ENCODE measurements at places on chromosomes 6 and 20.

DNA sequence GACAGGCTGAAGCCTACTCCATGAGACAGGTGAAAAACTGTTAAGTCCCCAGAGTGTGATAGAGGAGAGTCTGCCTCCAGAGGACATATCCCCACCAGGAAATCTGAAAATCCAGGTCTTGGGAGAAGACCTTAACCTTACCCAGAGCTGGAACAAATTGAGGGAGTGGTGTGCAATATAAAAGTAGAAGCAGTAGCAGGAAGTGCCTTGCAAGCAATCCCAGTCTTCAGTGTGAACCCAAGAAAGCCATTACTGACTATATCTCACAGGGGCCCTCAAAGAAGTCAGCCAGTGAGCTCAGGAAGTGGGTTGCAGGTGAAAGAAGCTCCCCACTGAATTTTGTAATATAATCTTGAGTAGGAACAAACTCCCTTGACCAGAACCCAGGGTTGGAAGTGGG is 41.9 kb upstream of the PKIB start:
- no peak for DNase-seq

- DNase-seq: no peak
Observed at GRCh38 chr6:97066056-97066455, 141.5 kb downstream of the KLHL32 start.

DNA sequence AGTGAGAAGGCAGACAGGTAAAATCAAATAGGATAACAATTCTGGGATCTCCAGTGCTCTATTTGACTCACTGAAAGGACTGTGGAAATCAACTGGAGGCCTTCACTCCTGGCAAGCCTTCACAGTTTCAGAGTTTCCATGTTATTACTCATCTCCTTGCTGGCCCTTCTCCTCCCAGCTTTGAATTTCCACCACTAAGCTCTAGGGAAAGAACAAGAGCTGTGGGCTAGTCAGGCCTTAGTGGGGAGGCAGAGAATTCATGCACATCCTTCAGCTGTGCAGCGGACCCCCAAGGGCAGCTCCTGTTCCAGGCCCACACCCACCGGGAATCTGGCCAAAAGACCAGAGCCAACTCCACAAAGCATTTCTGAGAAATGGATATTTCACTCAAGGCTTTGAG is 26.0 kb downstream of the MYLIP start:
- DNase-seq: no peak

DNA sequence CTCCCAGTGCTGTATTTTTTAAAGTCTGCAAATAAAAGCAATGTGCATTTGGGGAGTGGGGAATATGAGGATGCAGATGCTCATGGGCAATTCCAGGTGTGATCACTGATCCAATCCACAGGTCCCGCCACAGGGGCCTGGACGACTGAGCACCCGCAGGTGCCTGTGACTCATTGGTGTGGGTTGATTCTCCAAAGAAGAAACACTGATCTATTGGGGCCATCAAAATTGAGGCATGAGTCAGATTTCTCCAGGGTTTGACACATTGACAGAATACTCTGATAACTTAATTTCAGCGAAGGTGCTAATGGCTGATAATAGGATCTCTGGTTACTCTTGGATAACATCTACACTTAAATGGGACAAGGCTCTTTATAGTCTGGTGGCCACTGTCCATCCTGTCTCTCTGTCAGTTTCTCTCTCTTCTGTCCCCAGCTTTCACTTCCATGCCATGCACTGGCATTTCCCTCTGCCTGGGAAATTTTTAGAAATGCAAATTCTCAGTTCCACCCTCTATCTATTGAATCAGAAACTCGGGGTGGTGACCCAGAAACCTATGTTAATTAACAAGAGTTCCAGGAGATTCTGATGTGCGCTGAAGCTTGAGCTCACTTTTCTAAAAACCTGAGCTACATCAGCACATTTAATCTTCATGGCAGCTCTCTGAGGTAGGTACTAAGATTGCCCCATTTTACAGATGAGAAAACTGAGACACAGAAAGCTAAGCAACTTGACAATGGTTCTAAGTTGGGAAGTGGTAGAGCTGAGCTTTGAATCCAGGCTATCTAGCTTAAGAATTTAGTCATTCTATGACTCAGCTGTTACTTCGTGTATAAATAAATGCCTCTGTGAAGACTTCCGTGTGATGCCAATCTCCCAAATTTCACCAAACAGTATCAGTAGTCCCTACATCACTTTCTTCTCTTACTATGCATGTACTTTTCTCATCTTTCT is 10.2 kb upstream of the RCAN2 start:
- no peak for DNase-seq

- no peak for DNase-seq
Observed at GRCh38 chr6:160058603-160059215, 62.9 kb upstream of the SLC22A1 start.

DNA sequence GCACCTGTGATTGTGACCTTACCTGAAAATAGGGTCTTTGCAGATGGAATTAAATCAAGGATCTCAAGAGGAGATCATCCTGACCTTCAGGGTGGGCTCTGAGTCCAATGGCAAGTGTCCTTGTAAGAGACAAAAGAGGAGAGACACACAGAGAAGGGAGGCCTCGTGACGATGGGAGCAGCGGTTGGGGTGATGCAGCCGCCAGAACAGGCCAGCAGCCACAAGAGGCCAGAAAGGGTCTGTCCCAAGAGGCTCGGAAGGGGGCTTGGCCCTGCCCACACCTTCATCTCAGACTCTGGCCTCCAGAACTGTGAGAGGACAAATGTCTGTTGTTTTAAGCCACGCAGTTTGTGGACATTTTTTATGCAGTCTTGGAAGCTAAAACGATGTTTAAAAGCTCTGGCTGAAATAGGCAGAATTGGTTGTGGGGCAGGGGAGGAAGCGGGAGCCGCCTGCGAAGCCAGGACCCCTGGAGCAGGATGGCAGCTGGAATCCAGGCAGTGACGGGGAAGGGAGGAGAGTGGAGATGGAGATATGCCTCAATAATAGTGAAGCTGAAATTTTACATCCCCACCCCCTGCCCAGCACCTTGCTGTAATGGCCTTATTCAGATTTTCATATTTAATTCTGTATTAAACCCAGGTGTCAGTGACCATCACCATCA is 216.4 kb downstream of the ANKRD60 start:
- no peak for DNase-seq

- no peak for DNase-seq
Observed at GRCh38 chr6:150741633-150742200, 123.8 kb upstream of the MTHFD1L start.

DNA sequence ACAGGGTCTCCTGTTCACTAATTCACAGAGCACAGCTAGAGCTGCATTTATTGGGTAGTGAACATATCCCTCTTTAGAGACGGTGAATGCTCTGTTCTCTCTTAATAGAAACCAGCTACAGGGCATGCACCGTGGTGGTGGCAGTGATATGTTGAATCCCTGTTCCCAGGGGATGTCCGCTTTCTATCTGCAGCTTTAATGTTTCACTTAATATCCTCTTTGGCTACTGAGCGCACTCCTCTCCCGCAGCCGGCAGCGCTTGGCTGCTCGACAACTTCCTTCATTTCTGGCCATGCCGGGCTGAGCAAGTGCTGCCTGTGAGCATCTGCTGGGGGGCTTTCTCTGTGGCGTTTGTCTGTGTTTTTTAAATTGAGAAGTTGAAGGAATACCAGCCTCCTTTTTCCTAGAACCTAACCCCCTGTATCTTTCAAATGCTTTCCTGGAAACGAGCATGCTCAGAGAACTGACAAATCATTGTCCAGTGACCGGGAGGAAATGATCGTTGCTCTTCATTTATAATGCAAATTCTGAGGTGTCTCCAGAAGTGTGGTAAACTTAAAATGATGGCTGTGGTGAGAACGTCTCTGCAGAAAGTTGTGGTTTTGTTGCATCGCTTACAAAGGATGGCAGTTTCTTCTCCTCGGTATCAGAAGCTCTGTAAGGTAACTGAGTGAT is 297.9 kb downstream of the UTRN start:
- DNase-seq: no peak

All from activated CD8-positive, alpha-beta memory T cell treated with anti-CD3 and anti-CD28 coated beads for 4 hours (primary cell).